A375 (cell line): ENCODE measurements at places on chromosomes 1 and 21. TPM values are rescaled to one million over a fixed set of nuclear protein-coding genes. Genes with fewer than 3 reads are reported as not detected.

The CHIA gene
- total RNA-seq = not detected in 2 replicates

The LRRC71 gene
- not detected in 2 replicates for total RNA-seq

The TPTE gene
- total RNA-seq = 3.9 and 5.3 TPM in 2 replicates

The A3GALT2 gene
- 0.34 and 1.1 TPM in 2 replicates for total RNA-seq

The GPX7 gene
- total RNA-seq = 3.2 and 5.7 TPM in 2 replicates

The CFHR4 gene
- not detected in 2 replicates for total RNA-seq

The FMO5 gene
- total RNA-seq = 0.29 and 0.53 TPM in 2 replicates

The FOXD2 gene
- 1.7 and 3.0 TPM in 2 replicates for total RNA-seq

The OR2W3 gene
- total RNA-seq = 0.45 and 2.8 TPM in 2 replicates

The PBX1 gene
- 8.7 and 9.0 TPM in 2 replicates for total RNA-seq

The VCAM1 gene
- 0.19 and 0.27 TPM in 2 replicates for total RNA-seq

The RWDD3 gene
- total RNA-seq = 10.8 and 13.6 TPM in 2 replicates

The C8B gene
- not detected in 2 replicates for total RNA-seq

The NKAIN1 gene
- 0.50 and 1.4 TPM in 2 replicates for total RNA-seq

The TCP10L gene
- total RNA-seq = 0.34 and 1.3 TPM in 2 replicates

The MMEL1 gene
- total RNA-seq = not detected in 2 replicates

The PTGER3 gene
- 0.04 TPM in 1 of 2 replicates, not detected in the other for total RNA-seq

The FCRL4 gene
- total RNA-seq = not detected in 2 replicates

The FALEC gene
- 2.6 TPM in 1 of 2 replicates, not detected in the other for total RNA-seq

The TMPRSS3 gene
- total RNA-seq = 0.45 and 0.79 TPM in 2 replicates

The TSSK3 gene
- total RNA-seq = 1.3 and 1.5 TPM in 2 replicates

The STRIP1 gene
- 35.8 and 39.9 TPM in 2 replicates for total RNA-seq

The MX2 gene
- total RNA-seq = 58.7 and 63.4 TPM in 2 replicates

The HSF2BP gene
- 1.3 and 2.4 TPM in 2 replicates for total RNA-seq

The TRAF3IP3 gene
- total RNA-seq = not detected in 2 replicates

The BTBD8 gene
- 1.6 and 2.3 TPM in 2 replicates for total RNA-seq

The FHL3 gene
- 12.4 and 13.3 TPM in 2 replicates for total RNA-seq

The IL23R gene
- total RNA-seq = not detected in 2 replicates

The DNAH14 gene
- 48.6 and 70.3 TPM in 2 replicates for total RNA-seq

The PIGR gene
- 0.03 TPM in 1 of 2 replicates, not detected in the other for total RNA-seq

The NR5A2 gene
- total RNA-seq = 0.37 and 0.60 TPM in 2 replicates

The GPR37L1 gene
- total RNA-seq = not detected in 2 replicates

The KDF1 gene
- total RNA-seq = not detected in 2 replicates

The MYBPHL gene
- 0.48 TPM in 1 of 2 replicates, not detected in the other for total RNA-seq

The CDC42 gene
- 131 and 132 TPM in 2 replicates for total RNA-seq

The CLCA2 gene
- total RNA-seq = 0.08 TPM in 1 of 2 replicates, not detected in the other

The GPR61 gene
- not detected in 2 replicates for total RNA-seq

The TNFRSF18 gene
- not detected in 2 replicates for total RNA-seq

The FAM72B gene
- 11.1 and 11.7 TPM in 2 replicates for total RNA-seq

The CIART gene
- total RNA-seq = 0.26 and 0.40 TPM in 2 replicates

The OR6N1 gene
- not detected in 2 replicates for total RNA-seq

The LAD1 gene
- 4.4 and 6.4 TPM in 2 replicates for total RNA-seq

The KCNT2 gene
- 6.0 TPM in 2 replicates for total RNA-seq

The OR2L5 gene
- 0.08 TPM in 1 of 2 replicates, not detected in the other for total RNA-seq

The LHX8 gene
- 1.3 and 2.3 TPM in 2 replicates for total RNA-seq

The ERG gene
- total RNA-seq = not detected in 2 replicates

The MAEL gene
- not detected in 2 replicates for total RNA-seq

The ATP1A4 gene
- total RNA-seq = not detected in 2 replicates

The ZBED6 gene
- total RNA-seq = 10.6 and 12.3 TPM in 2 replicates

The FNDC5 gene
- 0.23 TPM in 1 of 2 replicates, not detected in the other for total RNA-seq

The DMAP1 gene
- total RNA-seq = 27.5 and 39.8 TPM in 2 replicates
